Spleen (tissue), 13 donors: ENCODE measurements at places on chromosomes 3 and 15. TPM values are rescaled to one million over a fixed set of nuclear protein-coding genes. Genes with fewer than 3 reads are reported as not detected.

Gene KAT2B
- total RNA-seq: 58.0 TPM

Gene COPB2
- 88.7 TPM for total RNA-seq

DNA sequence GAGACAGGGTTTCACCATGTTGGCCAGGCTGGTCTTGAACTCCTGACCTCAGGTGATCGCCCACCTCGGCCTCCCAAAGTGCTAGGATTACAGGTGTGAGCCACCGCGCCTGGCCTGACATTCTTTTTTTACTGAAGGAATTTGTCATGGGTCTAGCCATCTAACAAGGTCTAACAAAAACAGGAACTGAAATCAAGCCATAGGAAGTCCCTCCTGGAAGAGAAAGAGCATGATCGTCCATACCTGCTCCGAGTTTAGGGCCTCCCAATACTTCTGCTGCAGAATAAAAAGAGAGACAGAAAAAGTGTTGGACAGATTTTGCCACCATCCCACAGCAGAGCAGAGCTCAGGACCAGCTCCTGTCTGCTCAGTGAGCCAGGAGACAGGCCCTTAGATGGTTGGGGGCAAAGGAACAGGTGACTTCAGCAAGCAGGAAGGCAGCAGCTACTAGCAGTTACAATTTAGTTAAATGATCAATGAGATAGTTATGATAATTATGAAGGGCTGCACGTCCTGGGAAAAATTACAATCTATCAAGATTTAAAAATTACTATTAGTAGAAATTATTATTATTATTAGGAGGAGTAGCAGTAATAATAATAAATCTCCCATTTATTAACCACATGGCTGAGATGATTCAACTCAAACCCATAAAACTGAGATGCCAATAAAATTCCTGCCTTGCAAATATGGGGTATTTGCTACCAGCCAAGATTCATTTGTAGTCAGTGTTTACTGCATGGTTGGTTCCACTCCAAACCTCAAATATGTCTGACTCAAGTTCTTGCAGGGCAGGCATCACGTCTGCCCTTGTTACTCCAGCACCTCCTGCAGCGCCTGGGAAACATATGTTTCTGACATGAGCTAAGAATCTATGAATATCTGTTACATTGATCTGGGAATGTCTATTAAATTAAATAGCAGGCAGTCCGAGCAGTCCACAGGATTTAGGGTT, 40.1 kb downstream of the TMEM44 start:
- H3K4me1 ChIP-seq: no peaks in the 10 kb centered on the region
- no peak overlapping the region for H3K4me3 ChIP-seq
- H3K27me3 ChIP-seq: no peaks in the 10 kb centered on the region
- no peak for DNase-seq
- H3K27ac ChIP-seq: no peak overlapping the region
- peaks cover 38% of the 10 kb centered on the region for H3K36me3 ChIP-seq

GRCh38 chr15:70092464-70093027, 5.2 kb downstream of the TLE3 start:
- no peak for DNase-seq
- no peak overlapping the region for H3K4me3 ChIP-seq
- H3K4me1 ChIP-seq: peaks cover 37% of the 10 kb centered on the region
- peaks cover 18% of the 10 kb centered on the region for H3K36me3 ChIP-seq
- no peak overlapping the region for H3K27ac ChIP-seq

GRCh38 chr3:193333229-193333628, 45.3 kb downstream of the ATP13A5 start:
- no peak overlapping the region for H3K27ac ChIP-seq
- no peaks in the 10 kb centered on the region for H3K36me3 ChIP-seq
- no peak for DNase-seq

DNA sequence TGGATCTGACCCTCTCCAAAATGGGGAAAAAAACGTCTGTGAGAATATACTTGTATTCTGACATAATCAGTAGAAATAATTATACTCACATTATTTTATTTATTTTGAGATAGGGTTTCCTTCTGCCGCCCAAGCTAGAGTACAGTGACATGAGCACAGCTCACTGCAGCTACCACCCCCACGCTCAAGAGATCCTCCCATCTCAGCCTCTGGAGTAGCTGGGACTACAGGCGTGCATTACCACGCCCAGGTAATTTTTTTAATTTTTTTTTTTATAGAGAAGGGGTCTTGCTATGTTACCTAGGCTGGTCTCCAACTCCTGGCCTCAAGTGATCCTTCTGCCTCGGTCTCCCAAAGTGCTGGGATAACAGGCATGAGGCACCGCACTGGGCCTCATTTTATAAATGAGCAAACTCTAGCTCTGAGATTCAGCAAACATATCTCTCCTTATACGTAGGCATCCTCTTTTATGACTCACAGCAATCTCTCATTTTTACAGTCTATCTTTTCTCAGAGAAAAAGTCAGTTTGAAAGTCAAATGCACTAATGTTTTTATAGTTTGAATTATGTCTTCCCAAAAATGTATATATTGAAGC, 989 bp upstream of the VGLL3 start:
- H3K4me1 ChIP-seq: no peaks in the 10 kb centered on the region
- no peak for DNase-seq

DNA sequence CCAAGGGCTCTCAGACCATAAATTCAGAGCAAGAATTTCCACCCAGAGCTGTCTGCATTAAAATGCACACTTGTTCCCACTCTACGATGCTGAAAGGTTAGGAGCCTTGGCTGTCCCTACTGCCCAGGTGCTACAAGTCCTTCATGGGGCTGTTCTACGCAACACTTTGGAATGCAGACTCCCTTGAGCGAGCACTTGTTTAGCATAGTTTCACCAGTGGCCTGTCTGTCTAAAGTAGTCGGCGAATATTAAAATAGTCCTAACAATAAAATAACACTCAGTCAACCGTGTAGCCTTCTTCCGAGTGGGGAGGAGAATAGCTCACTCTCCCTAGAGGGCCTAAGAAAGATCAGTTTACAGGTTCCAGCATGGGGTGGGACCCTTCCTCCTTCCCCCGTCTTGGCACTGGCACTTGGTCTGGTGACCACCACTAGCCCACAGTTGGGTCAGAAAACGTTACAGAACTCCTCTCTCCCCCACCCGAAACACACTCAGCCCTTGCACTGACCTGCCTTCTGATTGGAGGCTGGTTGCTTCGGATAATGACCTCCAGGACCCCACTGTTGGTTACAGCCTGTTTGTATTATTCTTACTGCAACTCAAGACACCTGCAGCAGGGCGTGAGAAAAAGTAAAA, at the start of gene CLDN16:
CLDN16 (plus strand) TSS at position 586 of the 636 bp plus-strand sequence. CDS start 167 bp downstream, outside the sequence.
- H3K27ac ChIP-seq: no peak within 1 kb of the TSS
- no peak for DNase-seq
- no peaks in the 10 kb centered on the region for H3K36me3 ChIP-seq
- H3K27me3 ChIP-seq: no peaks in the 10 kb centered on the region
- H3K4me3 ChIP-seq: no peak within 1 kb of the TSS
